Adrenal gland (tissue), 19 donors: ENCODE measurements at places on chromosomes 2 and 18. TPM values are rescaled to one million over a fixed set of nuclear protein-coding genes. Genes with fewer than 3 reads are reported as not detected.

CCDC142 gene
- polyA plus RNA-seq, result 4.6 TPM

PROM2 gene
- polyA plus RNA-seq, result 0.07 TPM

KHK gene
- polyA plus RNA-seq, result 6.7 TPM

RNF144A gene
- 15.2 TPM for polyA plus RNA-seq

ANKRD30BL gene
- not detected for polyA plus RNA-seq

TGFA gene
- polyA plus RNA-seq, result 0.26 TPM

CDK15 gene
- 0.80 TPM for polyA plus RNA-seq

ACVR1 gene
- 15.1 TPM for polyA plus RNA-seq

C2orf72 gene
- 0.54 TPM for polyA plus RNA-seq

GRB14 gene
- polyA plus RNA-seq, result 152 TPM

AAK1 gene
- polyA plus RNA-seq, result 39.8 TPM

VWA3B gene
- polyA plus RNA-seq, result 0.16 TPM

SERPINB12 gene
- polyA plus RNA-seq, result not detected

TMEFF2 gene
- 0.93 TPM for polyA plus RNA-seq

PTPN2 gene
- polyA plus RNA-seq, result 60.4 TPM
